Karpas-422 (cell line): ENCODE measurements at places on chromosomes 12 and 14. TPM values are rescaled to one million over a fixed set of nuclear protein-coding genes. Genes with fewer than 3 reads are reported as not detected.

Gene CEBPE
- total RNA-seq = 0.11 TPM in 1 of 2 replicates, not detected in the other

Gene POTEG
- total RNA-seq = not detected in 2 replicates

GRCh38 chr12:27524839-27525753, 1.1 kb downstream of the PPFIBP1 start:
- no peak for DNase-seq

DNA sequence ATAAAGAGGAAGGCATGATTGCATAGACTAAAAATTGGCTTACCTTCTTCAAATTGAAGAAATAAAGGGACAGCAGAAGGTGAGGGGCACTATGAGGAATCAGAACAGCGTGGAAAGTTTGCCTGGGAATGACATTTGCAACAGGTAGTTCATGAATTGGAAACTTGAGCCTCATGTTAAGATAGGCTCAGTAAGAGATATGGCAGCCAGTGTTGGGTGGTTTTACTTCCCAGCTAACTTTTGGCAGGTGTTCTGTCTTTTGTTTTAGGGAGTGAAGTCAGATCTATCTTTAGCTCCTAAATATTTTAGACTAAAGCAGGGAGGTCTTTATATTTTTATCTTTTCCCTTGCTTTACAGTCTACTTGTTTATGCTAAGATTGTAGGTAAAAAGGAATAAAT, 122.4 kb downstream of the ANO6 start:
- DNase-seq = no peak

- DNase-seq = no peak
Measured at GRCh38 chr14:44912041-44912869, 49.5 kb downstream of the KLHL28 start.
